ENCODE measurements at places on chromosomes 1 and 21. TPM values are rescaled to one million over a fixed set of nuclear protein-coding genes. Genes with fewer than 3 reads are reported as not detected.

The TBX15 gene
- total RNA-seq = 0.63 TPM

The ZNF593OS gene
- not detected for total RNA-seq

GRCh38 chr1:240104672-240105071, 13.0 kb downstream of the FMN2 start:
- no peak overlapping the region for H3K4me3 ChIP-seq
- no peaks in the 10 kb centered on the region for H3K4me1 ChIP-seq
- DNase-seq = no peak
- no peak overlapping the region for H3K27ac ChIP-seq
- H3K27me3 ChIP-seq = peaks cover 30% of the 10 kb centered on the region

DNA sequence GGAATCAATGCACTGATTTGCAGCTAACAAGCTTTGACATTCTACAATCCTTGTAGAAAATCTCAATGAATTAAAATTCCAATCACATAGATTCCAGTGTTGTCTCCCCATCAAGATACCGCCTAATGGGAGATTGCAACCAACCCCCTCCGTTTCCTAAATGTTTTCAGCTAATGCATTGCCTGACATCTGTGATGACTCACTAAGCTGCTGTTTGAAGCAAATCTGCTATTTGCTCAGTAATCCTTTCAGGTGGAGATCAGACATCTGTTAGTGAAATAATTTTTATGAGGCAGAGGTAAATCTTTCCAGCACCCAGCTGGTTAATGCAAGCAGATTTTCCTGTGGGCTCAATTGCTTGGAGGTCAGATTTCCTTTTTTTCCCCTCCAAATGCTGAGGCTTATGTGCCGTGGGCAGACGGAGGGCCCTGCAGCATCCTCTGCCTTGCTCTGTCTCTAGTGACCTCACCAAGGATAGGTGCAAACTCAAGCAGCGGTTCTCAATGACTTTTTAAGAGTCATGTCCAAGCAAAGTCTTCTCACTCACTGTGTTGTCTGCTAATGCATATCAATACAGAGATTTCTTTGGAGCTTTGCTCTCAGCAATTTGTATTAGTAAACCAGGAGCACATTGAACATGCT, 91.1 kb upstream of the RAB3GAP2 start:
- DNase-seq = no peak
- H3K27me3 ChIP-seq = no peaks in the 10 kb centered on the region
- no peak overlapping the region for H3K4me3 ChIP-seq

DNA sequence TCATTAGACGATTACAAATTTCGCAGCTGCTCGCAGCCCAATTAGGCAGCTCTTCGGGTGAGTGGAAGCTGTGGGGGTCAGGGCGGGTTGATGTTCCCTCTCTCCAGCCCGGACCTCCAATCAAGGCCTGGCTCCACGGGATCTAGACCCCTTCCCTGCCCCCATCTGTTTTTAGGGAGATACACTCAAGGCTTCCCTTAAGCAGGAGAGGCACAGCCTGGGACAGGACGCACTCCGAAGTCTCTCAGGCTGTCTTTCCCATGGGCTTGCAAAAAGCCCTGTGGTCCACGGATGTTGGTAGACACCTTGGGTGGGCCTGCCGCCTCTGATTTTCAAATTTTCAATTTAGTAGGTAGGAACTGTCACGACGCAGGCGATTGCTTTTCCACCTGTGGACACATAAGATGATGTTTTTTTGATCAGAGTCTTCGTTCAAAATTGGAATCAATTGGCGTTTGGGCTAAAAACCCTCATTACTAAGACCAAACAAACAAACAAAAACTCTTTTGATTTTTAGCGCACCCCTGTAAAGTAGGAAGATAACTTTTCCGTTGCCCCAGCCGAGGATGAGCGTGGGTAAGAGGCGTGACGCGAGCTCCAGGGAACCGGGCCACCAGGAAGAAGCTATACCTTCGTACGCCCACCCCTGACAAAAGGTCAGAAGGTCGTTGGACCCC, 2.5 kb upstream of the LHX8 start:
- no peak overlapping the region for H3K4me3 ChIP-seq
- H3K27ac ChIP-seq = no peak overlapping the region
- peaks cover 26% of the 10 kb centered on the region for H3K4me1 ChIP-seq
- H3K27me3 ChIP-seq = peaks cover 100% of the 10 kb centered on the region
- H3K36me3 ChIP-seq = no peaks in the 10 kb centered on the region
- no peak for DNase-seq

Measured in left ventricle myocardium inferior (tissue), 1 donor.